ENCODE measurements at places on chromosomes 5 and 9.

DNA sequence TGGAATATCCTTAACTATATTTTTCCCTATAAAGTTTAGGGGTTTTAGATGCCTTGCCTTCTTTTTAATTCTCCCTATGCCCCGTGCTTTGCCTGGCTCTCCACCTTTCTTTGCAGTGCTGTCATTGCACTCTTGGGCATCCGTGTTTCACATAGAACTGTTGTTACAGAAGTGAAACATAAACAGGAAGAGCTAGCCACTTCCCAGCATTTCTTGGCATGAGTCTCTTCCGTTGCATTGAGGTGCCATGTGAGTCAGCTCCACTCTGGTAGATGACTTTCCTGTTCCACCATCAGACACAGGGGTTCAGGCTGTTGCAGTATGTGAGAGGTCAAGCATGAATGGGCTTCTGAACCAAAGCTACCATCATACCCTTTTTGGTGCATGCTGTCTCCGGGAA, 73.4 kb downstream of the ANGPTL2 start:
- peak overlapping the region; percentile 55 for H3K4me3 ChIP-seq
- DNase-seq, result peak; percentile 66
- no peaks in the 10 kb centered on the region for H3K36me3 ChIP-seq

DNA sequence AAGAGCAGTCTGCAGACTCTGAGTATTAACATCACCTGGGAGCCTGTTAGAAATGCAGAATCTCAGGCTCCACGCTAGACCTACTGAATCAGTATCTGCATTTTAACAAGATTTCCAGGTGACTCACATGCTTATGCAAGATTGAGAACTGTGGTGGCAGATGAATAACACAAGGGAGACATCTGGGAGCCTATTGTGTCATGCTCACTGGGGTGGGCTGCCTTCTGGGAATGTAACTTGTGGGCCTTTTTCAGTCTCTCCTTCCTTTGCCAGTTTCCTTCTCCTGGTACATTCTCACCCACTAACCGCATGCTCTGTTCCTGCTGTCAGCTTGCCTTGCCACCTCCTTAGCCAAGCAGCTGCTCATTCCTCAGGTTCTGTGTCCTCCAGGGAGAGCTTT, 176.6 kb upstream of the C9orf72 start:
- H3K4me1 ChIP-seq, result no peaks in the 10 kb centered on the region
- H3K27ac ChIP-seq, result no peak overlapping the region
- H3K4me3 ChIP-seq, result no peak overlapping the region
- DNase-seq, result no peak
- H3K27me3 ChIP-seq, result no peaks in the 10 kb centered on the region

DNA sequence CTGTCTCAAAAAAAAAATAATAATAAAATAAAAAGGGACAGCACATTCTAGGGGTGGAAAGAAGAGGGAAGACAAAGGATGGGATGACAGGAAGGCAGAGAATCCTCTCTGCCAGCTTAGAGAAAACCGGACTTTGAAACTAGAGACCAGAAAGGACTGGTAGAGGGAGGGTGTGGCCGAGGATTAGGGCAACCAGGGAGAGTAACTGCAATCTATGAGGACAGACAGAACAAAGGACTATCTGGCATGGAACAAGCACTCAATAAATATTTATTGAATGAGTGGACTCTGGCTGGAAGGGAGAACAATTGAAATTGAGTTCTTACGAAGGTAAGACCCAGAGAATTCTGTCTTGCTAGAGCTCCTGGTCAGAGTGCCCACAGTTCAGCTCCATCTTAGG, 2.4 kb downstream of the GBA2 start:
- peaks cover 67% of the 10 kb centered on the region for H3K4me1 ChIP-seq
- H3K36me3 ChIP-seq, result peaks cover 46% of the 10 kb centered on the region
- no peak for DNase-seq
- H3K4me3 ChIP-seq, result peak overlapping the region; percentile 88

DNA sequence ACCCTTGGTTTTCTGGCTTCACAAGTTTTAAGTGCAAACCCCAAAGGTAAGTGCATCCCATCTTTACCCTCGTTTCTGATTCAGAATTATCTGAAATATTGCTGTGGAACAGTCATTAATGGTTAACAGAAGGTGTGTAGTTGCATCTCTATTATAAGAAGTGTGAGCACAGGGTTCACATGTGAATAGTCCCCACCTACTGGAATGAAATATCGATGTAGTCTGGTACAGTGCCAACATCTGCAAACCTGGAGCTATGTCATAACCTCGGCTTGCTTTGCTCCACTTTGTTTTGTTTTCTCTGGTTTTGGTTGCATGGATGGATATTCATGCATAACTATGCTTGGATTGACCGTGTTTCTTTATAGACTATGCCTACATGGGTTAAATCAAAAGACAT, 12.6 kb downstream of the HTR4 start:
- H3K4me3 ChIP-seq, result no peak overlapping the region
- H3K4me1 ChIP-seq, result no peaks in the 10 kb centered on the region
- no peaks in the 10 kb centered on the region for H3K36me3 ChIP-seq

GRCh38 chr9:27421577-27421976, 102.5 kb upstream of the IFNK start:
- no peaks in the 10 kb centered on the region for H3K36me3 ChIP-seq
- no peak for DNase-seq
- no peaks in the 10 kb centered on the region for H3K27me3 ChIP-seq
- no peak overlapping the region for H3K4me3 ChIP-seq

Data from activated CD4-positive, alpha-beta memory T cell treated with anti-CD3 and anti-CD28 coated beads, Interleukin-2, amount 10 ng/mL, durations not matched to agents 7 days and 5 days (primary cell).